T-helper 2 cell treated with Interferon-gamma antibody and Interleukin-4, amounts not matched to agents 100 ng/mL and 5 ng/mL, for 36 hours (primary cell): ENCODE measurements at places on chromosomes 3 and 15. TPM values are rescaled to one million over a fixed set of nuclear protein-coding genes. Genes with fewer than 3 reads are reported as not detected.

GPR62 gene
- total RNA-seq = not detected in 2 replicates

DPPA2 gene
- total RNA-seq = not detected in 2 replicates

BLM gene
- total RNA-seq = 55.0 and 57.8 TPM in 2 replicates

CCR8 gene
- total RNA-seq = 12.6 and 13.7 TPM in 2 replicates

ZNF197 gene
- total RNA-seq = 12.1 and 12.7 TPM in 2 replicates

MASP1 gene
- total RNA-seq = not detected in 2 replicates

EPHA6 gene
- total RNA-seq = 0.07 TPM in 1 of 2 replicates, not detected in the other

LNP1 gene
- 1.4 and 1.8 TPM in 2 replicates for total RNA-seq

RTP1 gene
- not detected in 2 replicates for total RNA-seq

SLC28A2 gene
- total RNA-seq = not detected in 2 replicates

ARID3B gene
- 32.7 and 35.7 TPM in 2 replicates for total RNA-seq

SSR3 gene
- total RNA-seq = 163 and 164 TPM in 2 replicates

TMEM158 gene
- total RNA-seq = 1.0 and 1.1 TPM in 2 replicates

DUOX1 gene
- total RNA-seq = 0.09 TPM in 1 of 2 replicates, not detected in the other

HRH1 gene
- total RNA-seq = 0.41 and 0.43 TPM in 2 replicates

ACP3 gene
- not detected in 2 replicates for total RNA-seq

BRPF1 gene
- 41.9 and 44.2 TPM in 2 replicates for total RNA-seq

SLC22A13 gene
- total RNA-seq = 0.59 and 0.93 TPM in 2 replicates

GCSAM gene
- total RNA-seq = 2.3 and 2.8 TPM in 2 replicates

TTLL13 gene
- 0.34 and 1.1 TPM in 2 replicates for total RNA-seq

FAM43A gene
- 2.4 and 2.5 TPM in 2 replicates for total RNA-seq

NR2E3 gene
- not detected in 2 replicates for total RNA-seq

SNTN gene
- not detected in 2 replicates for total RNA-seq

C15orf61 gene
- 4.6 and 4.7 TPM in 2 replicates for total RNA-seq

ZMAT3 gene
- total RNA-seq = 17.3 and 18.5 TPM in 2 replicates

ITGA11 gene
- total RNA-seq = 0.64 and 1.0 TPM in 2 replicates

PLCH1 gene
- total RNA-seq = 0.59 and 0.80 TPM in 2 replicates

CHRM5 gene
- not detected in 2 replicates for total RNA-seq

B3GALNT1 gene
- 1.2 and 2.6 TPM in 2 replicates for total RNA-seq

COL6A5 gene
- not detected in 2 replicates for total RNA-seq

IL17RE gene
- total RNA-seq = 0.36 and 0.70 TPM in 2 replicates

CLDN11 gene
- not detected in 2 replicates for total RNA-seq

KBTBD13 gene
- not detected in 2 replicates for total RNA-seq

NOX5 gene
- 0.02 TPM in 2 replicates for total RNA-seq

WNT7A gene
- 0.11 TPM in 1 of 2 replicates, not detected in the other for total RNA-seq
